ENCODE measurements at places on chromosomes 13 and 19. TPM values are rescaled to one million over a fixed set of nuclear protein-coding genes. Genes with fewer than 3 reads are reported as not detected.

LHFPL6 gene
- total RNA-seq: 46.0 TPM

- DNase-seq: no peak
Observed at GRCh38 chr19:30335306-30335886, 36.8 kb upstream of the ZNF536 start.

DNA sequence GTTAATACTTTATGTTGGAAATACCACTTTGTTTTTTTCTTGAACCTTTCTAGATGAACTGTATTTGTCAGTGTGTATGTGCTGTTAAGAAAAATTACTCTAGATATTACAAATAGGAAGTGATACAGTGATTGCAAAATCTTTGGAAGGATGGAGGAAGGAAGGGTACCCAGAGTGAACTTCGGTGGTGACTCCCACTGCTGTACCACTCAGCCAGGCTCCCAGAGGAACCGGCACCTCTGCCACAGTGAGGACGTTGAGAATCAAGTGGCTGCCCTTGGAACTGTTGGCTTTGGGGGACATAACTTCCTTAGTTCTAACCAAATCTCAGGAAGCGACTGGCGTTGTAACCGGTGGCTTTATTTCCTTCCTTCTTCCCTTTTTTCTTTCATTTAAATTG is 184.7 kb downstream of the PCCA start:
- no peak for DNase-seq

DNA sequence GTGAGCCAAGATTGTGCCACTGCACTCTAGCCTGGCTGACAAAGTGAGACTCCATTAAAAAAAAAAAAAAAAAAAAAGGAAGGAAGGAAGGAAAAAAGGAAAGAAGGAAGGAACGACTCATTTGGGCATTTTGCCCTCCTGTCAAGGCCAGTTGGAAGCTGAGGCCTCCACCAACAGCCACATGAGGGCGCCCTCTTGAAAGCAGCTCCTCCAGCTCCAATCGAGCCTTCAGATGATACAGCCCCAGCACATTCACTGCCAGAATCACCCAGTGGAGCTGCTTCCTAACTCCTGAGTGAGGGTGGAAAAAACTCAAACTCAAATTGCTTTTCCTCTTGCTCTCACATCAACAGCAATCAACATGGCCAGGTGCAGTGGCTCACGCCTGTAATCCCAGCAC is 40.9 kb downstream of the GNG7 start:
- no peak for DNase-seq

Data from pulmonary artery endothelial cell (primary cell).